Inflammatory macrophage treated with lipopolysaccharide for 4 hours (primary cell): ENCODE measurements at places on chromosomes 6 and 20.

GRCh38 chr6:7238900-7239589 is 74.0 kb downstream of the SSR1 start:
- peak; percentile 79 for DNase-seq

DNA sequence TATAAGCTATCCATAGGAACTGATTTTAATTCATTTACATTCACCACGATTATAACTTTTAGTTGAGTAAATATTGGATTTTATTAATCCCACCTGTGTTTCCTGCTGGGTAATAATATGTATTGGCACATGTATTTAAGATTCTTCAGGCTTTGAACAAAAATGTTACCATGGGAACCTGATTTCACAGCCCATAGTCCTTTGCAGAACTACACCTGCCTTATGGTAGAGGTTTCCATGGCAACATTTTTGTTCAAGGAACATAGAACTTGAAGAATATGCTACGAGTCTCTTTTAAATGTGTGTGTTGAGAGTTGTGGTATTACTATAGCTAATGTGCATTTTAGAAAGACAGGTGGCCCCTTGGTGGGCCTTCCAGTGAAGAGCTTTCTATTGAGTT is 317.4 kb downstream of the SAMD5 start:
- no peak for DNase-seq

DNA sequence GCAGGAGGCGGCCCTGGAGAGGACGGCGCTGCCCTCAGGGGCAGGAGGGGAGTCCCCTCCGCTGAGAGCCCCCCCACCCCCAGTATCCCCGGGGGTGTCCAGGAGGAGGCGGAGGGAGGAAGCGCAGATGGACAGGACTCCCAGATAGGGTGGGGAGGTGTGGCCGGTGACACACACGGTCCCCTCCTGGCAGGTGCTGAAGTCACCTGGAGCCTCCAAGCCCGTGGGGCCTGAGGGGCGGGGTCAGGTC is 1.4 kb downstream of the STMN3 start:
- no peak for DNase-seq

- DNase-seq: no peak
These were observed 364.3 kb upstream of the MAN1A1 start for GRCh38 chr6:119713903-119714302.

DNA sequence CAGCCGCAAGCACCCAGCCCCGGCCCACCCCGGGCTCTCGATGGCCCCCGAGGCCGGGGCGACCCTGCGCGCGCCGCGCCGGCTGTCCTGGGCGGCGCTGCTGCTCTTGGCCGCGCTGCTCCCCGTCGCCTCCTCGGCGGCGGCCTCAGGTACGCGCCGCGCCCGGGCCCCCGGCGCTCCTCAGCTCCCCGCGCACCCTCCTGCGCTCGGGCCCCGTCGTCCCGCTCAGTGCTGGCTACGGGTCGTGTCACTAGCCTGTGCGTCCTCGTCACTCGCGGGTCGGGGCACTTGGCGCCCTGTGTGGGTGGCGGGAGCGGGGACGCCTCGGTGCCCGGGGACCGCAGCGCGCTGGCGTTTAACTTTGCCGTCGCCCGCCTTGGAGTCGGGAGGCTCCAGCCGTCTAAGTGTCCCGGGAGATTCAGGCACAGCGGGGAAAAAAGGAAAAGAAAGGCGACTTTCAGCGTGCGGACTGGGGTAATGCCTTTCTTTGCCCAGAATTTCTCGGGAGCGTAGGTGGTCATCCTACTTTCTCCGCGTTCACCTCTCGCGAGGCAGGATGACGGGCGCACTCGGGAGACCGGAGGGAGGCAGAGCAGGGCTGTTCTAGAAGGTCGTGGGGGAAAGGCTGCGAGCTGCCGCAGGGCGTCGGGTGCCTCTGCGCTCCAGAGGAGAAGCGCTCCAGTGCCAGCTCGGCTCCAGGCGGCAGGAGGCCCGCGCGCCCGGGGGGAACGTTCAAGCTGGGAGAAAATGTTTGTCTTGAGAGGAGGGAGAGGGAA is 545 bp downstream of the FNDC1 start:
- DNase-seq: no peak

DNA sequence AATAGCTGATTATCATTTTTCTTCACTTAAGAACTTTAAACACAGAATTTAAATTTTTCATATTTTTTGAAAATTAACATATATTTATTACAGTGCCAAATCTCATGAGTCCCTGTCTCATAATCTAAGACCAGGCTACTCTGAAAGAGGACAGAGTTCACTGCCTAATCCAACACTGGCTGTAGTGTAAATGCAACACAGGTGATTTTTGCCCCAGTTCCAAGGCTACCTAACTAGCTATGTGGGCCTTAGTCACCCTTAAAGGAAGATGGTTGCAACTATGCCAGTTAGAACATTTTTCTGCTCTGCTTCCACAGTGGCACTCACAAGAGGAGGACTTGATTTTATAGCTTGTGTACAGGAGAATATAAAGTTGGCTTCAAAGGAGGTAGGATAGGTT is 4.9 kb downstream of the SLC25A27 start:
- DNase-seq: no peak

DNA sequence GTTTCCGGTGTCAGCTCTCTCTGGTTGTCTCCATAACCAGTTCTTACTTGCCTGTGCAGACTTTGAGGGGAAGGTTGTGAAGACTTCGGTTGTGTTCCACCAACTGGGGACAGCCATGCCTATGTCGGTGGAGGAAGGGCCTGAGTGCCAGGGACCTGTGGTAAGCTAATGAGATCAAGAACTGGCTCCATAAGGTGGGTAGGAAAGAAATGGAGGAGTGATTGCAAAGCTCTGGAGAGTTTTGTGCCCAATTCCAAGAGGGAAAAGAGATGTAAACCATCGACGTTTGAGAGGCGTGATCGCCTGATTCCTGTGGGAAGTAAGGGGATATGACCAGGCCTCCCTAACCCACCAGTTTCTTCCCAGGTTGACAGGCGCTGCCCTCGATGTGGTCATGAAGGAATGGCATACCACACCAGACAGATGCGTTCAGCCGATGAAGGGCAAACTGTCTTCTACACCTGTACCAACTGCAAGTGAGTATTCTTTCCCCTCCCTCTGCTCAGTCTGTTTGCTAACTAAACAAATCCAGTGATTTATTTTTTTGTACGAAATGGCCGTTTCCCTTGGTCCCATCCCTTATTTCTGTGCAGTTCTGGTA is 893 bp downstream of the POLR1H start:
- DNase-seq: no peak

DNA sequence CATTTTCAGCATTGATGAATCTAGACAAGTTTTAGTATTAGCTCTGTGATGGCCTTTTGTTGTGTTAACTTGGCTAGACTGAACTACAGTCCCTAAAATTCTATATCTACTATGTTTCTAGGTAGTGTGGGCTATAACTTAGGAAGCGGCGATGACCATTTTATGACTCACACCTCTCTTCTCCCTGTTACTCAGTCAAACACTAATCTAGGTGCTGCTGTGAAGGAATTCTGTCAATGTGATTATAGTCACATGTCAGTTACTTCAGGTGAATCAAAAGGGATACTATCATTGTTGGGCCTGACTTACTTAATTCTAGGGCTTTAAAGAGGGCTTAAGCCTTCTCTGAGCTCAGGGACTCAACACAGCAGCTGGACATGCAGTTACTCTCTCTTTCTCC is 691.5 kb upstream of the MAP3K7 start:
- DNase-seq: no peak
